ENCODE measurements at places on chromosomes 7 and 10. TPM values are rescaled to one million over a fixed set of nuclear protein-coding genes. Genes with fewer than 3 reads are reported as not detected.

DMBT1 gene
- total RNA-seq, result not detected

CREB5 gene
- 4.8 TPM for total RNA-seq

PDE1C gene
- 198 TPM for total RNA-seq

NFE2L3 gene
- total RNA-seq, result 1.4 TPM

PDCD4 gene
- 71.6 TPM for total RNA-seq

SEM1 gene
- total RNA-seq, result 44.8 TPM

HOXA7 gene
- total RNA-seq, result not detected

SPDYE6 gene
- total RNA-seq, result not detected

ADK gene
- 41.4 TPM for total RNA-seq

CFAP43 gene
- 0.19 TPM for total RNA-seq

MYO1G gene
- total RNA-seq, result 1.9 TPM

SPDYE1 gene
- not detected for total RNA-seq

TSPAN15 gene
- total RNA-seq, result 11.8 TPM

PRKAG2 gene
- total RNA-seq, result 122 TPM

CDC14C gene
- total RNA-seq, result not detected

EPO gene
- total RNA-seq, result not detected

GIMAP6 gene
- 33.5 TPM for total RNA-seq

PRKG1 gene
- total RNA-seq, result 28.1 TPM

ARHGEF5 gene
- total RNA-seq, result 2.4 TPM

AUTS2 gene
- 5.3 TPM for total RNA-seq

CAMK2B gene
- 95.4 TPM for total RNA-seq

TAS2R38 gene
- total RNA-seq, result not detected

NKX6-2 gene
- total RNA-seq, result not detected

ACSM6 gene
- total RNA-seq, result not detected

RTKN2 gene
- not detected for total RNA-seq

KCNMA1 gene
- 2.2 TPM for total RNA-seq

PDIA4 gene
- total RNA-seq, result 48.7 TPM

NEUROG3 gene
- not detected for total RNA-seq

ETV1 gene
- 27.9 TPM for total RNA-seq

CYP3A5 gene
- total RNA-seq, result not detected

CTTNBP2 gene
- 1.5 TPM for total RNA-seq

JAKMIP3 gene
- 1.6 TPM for total RNA-seq

HHEX gene
- total RNA-seq, result 2.6 TPM

PITX3 gene
- total RNA-seq, result 1.8 TPM

CC2D2B gene
- total RNA-seq, result 0.22 TPM

NPM3 gene
- 7.9 TPM for total RNA-seq

EPDR1 gene
- 55.1 TPM for total RNA-seq

TRIM73 gene
- 0.41 TPM for total RNA-seq

UTF1 gene
- not detected for total RNA-seq

DPP6 gene
- total RNA-seq, result 0.19 TPM

ALKBH4 gene
- total RNA-seq, result 5.8 TPM

CCDC172 gene
- total RNA-seq, result not detected

FAM13C gene
- 7.8 TPM for total RNA-seq

VPS37D gene
- total RNA-seq, result 3.0 TPM

GNG11 gene
- total RNA-seq, result 21.6 TPM

All from Right ventricle myocardium inferior (tissue), 1 donor.